Activated CD4-positive, alpha-beta T cell treated with anti-CD3 and anti-CD28 coated beads for 36 hours (primary cell): ENCODE measurements at places on chromosomes 6 and 20. TPM values are rescaled to one million over a fixed set of nuclear protein-coding genes. Genes with fewer than 3 reads are reported as not detected.
A peak's percentile ranks its signal among the peaks of the same experiment; 100 is the strongest.

NOTCH4 gene
- total RNA-seq = 1.1 TPM

ULBP3 gene
- total RNA-seq = 0.46 TPM

SLC44A4 gene
- 0.19 TPM for total RNA-seq

IMPG1 gene
- not detected for total RNA-seq

NCOA6 gene
- total RNA-seq = 20.3 TPM

DNA sequence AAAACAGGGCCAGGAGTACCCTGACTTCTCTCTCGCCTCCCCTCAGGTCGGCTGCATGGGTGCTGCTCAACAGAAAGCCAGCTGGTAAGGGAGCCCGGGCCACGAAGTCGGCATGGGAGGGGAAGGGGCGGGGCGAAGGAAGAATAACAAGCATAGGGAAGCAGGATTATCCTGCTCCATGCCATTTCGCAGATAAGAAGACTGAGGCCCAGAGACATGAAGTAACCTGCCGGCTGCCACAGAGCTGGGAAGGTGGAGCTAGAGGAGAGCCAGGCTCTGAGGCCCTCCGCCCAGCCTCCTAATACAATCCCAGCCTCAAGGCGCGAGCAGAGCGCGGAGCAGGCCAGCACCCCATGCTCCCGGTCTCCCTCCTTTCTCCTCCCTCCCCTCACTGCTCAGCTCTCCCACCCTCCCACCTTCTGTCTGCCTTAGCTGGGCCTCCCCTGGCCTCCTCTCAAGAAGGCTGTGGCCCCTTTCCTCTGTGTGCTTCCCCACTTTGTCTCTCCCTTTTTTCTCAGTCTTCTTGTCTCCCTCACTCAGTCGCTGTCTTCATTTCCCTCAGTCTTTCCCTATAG is 13.2 kb upstream of the HMGA1 start:
- H3K27ac ChIP-seq = peak overlapping the region; percentile 88
- H3K4me1 ChIP-seq = peaks cover 36% of the 10 kb centered on the region

DNA sequence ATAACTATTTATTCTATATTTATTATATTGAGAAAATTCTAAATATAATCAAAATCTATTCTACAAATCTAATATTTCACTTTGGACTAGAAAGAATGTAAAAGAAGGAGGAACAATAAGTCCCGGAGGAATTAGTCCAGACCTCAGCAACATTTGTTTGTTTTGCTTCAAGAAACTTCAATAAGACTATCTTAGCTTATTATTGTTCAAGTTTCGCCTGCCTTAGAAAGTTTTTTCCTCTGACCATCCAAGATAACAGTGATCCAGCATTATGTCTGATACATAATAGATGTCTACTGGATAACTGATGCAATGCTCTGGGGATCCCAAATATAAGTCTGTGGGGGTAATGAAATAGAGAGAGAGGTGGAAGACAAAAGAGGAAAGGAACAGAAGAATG is 28.7 kb upstream of the NT5E start:
- H3K27me3 ChIP-seq = no peaks in the 10 kb centered on the region
- peaks cover 4% of the 10 kb centered on the region for H3K4me1 ChIP-seq
- H3K4me3 ChIP-seq = no peak overlapping the region
- no peak overlapping the region for H3K27ac ChIP-seq

DNA sequence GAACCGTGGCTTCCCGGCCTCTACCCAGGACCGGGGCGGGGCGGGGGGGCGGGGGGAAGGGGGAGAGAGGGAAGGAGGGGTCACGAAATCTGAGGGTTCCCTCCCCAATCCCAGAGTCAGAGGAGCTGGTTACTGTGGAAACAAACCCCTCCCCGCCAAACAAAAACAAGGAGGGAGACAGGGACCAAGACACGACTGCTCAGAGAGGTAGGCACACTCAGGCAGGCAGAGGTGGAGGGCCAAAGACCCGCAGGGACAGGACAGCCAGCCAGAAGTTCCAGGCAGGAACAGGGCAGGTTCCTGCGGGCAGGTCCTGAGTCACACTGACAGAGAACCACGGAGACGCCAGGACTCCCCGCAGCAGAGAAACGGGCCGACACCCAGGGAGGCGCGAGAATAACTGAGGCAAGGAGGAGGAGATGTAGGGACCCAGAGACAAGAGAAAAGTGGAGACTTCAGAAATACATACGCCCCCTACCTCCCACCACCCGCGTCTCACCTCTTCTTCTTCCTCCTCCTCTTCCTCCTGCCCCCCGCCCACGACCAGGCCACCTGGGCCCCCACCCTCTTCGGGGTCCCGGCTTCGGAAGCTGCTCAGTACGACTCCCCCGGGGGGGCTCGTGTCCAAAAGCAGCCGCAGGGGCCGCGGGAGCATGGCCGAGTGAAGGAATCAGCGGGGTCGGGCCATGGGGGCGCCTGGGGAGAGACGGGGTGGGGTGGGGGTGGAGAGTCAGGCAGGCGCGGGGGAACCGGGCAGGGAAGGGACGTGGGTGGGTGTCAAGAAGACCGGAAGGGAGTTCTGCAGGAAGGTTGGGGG is 578 bp downstream of the RGL2 start:
- DNase-seq = peak; percentile 78
- H3K27ac ChIP-seq = peak overlapping the region; percentile 93
- peak overlapping the region; percentile 80 for H3K4me3 ChIP-seq
- H3K4me1 ChIP-seq = peaks cover 25% of the 10 kb centered on the region

DNA sequence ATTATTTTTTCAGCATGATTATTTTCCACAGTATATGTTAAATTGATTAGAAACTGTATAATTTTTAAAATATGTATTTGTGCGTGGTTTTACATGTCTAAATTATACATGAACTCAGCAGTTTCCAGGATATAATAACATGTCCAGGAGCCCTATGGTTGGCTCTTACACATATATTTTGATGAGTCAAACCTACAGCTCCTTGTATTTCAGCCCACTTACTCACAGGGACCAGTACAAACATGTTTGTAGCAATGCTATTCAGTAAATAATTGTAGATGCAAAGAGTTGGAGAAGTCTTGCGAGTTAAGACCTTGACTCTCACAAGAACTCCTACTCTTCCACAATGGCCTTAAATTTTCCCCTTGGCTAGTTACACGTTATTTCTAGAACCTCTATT is 107.2 kb upstream of the SASH1 start:
- peaks cover 37% of the 10 kb centered on the region for H3K27me3 ChIP-seq
- no peak overlapping the region for H3K4me3 ChIP-seq
- no peaks in the 10 kb centered on the region for H3K36me3 ChIP-seq

GRCh38 chr6:11525468-11526155 is 11.9 kb upstream of the TMEM170B start:
- no peaks in the 10 kb centered on the region for H3K36me3 ChIP-seq
- H3K4me1 ChIP-seq = no peaks in the 10 kb centered on the region

DNA sequence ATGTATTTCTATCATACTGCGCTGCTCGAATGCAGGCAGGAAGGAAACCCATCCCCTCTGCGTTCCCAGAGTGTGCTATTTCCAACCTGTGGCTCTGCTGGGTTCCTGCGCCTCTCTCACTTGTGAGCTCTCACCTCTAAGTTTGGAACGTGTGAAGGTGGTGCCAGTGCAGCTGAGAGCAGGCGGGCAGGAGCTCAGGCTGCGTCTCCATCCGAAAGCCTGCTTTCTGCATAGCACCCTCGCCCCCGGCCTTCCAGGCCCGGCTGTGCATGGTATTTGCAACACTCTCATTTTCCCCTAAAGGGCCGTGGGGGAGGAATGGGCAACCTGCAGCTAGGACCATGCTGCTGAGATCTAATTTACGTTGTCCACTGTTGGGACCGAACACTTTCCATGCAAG is 288.0 kb upstream of the TSHZ2 start:
- H3K4me3 ChIP-seq = no peak overlapping the region
- no peak for DNase-seq
- no peak overlapping the region for H3K27ac ChIP-seq
- H3K27me3 ChIP-seq = peaks cover 2% of the 10 kb centered on the region
- H3K36me3 ChIP-seq = peaks cover 3% of the 10 kb centered on the region

DNA sequence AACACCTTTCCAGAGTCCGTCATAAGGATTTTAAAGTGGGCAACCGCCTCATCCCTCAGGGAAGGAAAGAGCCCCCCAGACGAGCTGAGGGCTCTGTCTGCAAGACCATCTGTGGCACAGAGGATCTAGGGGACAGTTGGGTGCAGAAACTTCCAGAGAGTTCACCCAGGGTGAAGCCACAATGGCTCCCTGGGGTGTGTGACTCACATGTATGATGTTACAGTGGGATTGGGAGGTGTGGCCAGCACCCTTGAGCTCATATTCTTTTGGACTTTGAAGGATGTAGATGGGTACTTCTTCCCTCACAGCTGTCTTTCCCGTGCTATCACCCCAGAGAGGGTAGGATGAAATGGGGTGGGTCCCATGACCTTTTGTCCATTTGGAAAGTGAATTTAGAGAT is 95.5 kb downstream of the NCR2 start:
- peaks cover 18% of the 10 kb centered on the region for H3K4me1 ChIP-seq
- no peaks in the 10 kb centered on the region for H3K36me3 ChIP-seq
- DNase-seq = no peak
- no peak overlapping the region for H3K4me3 ChIP-seq
- H3K27me3 ChIP-seq = peaks cover 30% of the 10 kb centered on the region

DNA sequence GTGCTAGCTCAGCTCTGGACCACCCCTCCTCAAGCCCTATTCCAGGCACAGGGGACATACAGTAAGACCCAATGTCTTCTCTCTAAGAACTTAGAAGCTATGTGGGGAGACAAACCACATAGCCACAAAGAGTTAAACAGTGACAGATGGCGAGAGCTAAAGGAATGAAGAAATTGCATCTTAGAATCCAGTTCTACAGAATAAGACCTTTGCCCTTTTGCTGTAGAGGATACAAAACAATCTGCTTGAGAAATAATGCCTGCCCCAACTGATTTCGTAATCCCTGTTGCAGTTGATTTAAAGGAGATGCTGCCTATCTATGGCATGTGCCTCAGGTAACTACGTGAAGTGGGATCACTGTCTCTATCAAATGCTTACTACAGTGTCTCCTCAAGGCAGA is 31.2 kb downstream of the TNFRSF21 start:
- no peak for DNase-seq
- H3K27ac ChIP-seq = no peak overlapping the region
- H3K36me3 ChIP-seq = no peaks in the 10 kb centered on the region
- peaks cover 1% of the 10 kb centered on the region for H3K27me3 ChIP-seq

DNA sequence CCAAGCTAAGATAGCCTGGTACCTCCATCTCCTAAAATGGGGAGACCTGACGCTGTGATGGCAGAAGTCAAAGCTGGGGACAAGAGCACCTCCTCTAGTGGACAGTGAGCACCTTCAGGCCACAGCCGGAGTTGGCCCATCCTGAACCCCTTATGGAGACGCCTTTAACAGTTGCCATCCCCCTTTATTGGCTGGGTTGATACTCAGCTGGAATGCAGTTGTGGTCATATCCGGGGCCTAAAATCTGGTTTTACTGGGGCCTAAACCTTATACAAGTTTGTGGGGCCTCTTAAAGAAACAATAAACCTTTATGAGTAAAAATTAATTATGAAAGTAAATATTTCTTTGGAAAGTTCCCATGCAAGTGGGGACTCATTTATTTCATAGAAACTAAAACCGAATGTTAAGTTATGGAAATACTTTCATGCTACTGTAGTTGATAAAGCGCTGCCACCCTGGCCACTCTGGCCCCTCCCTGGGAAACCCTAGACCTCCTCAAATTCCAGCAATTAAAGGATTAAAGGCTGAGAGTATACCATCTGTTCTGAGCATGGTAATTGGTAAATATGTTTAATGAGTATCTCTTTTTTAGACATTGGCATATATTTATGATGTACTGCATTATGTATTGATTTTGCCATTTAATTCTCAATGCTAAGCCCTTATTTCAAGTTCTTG is 95.1 kb upstream of the SASH1 start:
- no peaks in the 10 kb centered on the region for H3K36me3 ChIP-seq
- H3K27ac ChIP-seq = no peak overlapping the region
- H3K27me3 ChIP-seq = peaks cover 16% of the 10 kb centered on the region
- no peak overlapping the region for H3K4me3 ChIP-seq
- no peak for DNase-seq

DNA sequence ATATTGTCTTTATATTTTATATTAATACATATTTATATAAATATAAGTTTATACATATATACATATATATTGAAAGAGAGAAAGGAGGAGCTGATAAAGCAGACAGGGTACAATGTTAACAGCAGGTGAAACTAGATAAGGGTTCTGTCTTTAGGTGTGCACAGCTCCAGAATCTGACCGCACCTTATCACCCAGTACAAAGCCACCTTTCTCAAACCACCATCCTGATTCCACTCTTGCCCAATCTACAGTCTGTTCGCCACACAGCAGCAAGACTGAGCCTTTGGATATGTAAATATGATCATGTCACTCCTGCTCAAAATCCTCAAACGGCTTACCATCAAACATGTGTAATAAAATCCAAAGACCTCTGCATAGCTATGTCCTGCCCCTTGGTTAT is 34.7 kb upstream of the ASCC3 start:
- H3K36me3 ChIP-seq = no peaks in the 10 kb centered on the region
- H3K4me3 ChIP-seq = no peak overlapping the region
- no peak overlapping the region for H3K27ac ChIP-seq
- H3K4me1 ChIP-seq = no peaks in the 10 kb centered on the region
- H3K27me3 ChIP-seq = peaks cover 14% of the 10 kb centered on the region

- H3K4me3 ChIP-seq = no peak overlapping the region
- peaks cover 2% of the 10 kb centered on the region for H3K27me3 ChIP-seq
- H3K4me1 ChIP-seq = no peaks in the 10 kb centered on the region
- no peaks in the 10 kb centered on the region for H3K36me3 ChIP-seq
- no peak overlapping the region for H3K27ac ChIP-seq
Observed at GRCh38 chr6:20313051-20313450, 88.6 kb upstream of the E2F3 start.

DNA sequence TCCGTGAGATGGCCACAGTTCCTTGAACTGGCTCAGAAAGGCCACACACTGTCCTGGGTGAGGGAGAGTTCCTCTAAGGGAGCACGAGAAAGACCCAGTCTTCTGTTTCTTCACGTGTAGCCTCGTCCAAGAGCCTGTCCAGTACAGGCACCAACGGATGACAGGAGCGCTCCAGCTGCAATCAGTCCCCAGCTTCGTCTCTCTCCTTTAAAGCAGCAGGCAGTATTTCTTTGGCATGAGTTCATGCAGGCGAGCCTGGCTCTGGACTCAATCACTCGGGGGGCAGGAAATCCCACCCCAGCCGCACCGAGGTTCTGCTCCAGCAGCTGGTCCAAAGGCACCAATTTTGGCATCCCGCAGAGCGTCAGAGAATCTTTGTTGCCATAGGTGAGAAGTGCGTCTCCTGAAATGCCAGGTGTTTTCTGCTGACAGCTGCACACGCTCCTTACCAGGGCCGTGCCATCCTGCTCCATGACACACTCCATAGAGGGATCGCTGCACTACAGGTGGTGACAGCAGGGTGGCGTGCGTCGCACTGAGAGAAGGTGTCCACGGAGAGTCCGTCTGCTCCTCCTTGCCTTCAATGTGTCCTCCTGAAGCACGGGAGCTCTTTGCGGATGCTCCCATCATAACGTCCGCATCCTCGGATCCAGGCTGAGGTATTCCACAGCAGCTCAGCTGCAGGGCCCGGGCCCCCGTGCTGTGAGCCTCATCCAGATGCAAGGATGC is 59.6 kb upstream of the AFDN start:
- DNase-seq = no peak
- H3K36me3 ChIP-seq = no peaks in the 10 kb centered on the region
- H3K27ac ChIP-seq = no peak overlapping the region
- peaks cover 7% of the 10 kb centered on the region for H3K27me3 ChIP-seq
- H3K4me1 ChIP-seq = no peaks in the 10 kb centered on the region
